ENCODE measurements at places on chromosomes 13 and 19. TPM values are rescaled to one million over a fixed set of nuclear protein-coding genes. Genes with fewer than 3 reads are reported as not detected.

Gene ZNF154
- 0.73 TPM for total RNA-seq

DNA sequence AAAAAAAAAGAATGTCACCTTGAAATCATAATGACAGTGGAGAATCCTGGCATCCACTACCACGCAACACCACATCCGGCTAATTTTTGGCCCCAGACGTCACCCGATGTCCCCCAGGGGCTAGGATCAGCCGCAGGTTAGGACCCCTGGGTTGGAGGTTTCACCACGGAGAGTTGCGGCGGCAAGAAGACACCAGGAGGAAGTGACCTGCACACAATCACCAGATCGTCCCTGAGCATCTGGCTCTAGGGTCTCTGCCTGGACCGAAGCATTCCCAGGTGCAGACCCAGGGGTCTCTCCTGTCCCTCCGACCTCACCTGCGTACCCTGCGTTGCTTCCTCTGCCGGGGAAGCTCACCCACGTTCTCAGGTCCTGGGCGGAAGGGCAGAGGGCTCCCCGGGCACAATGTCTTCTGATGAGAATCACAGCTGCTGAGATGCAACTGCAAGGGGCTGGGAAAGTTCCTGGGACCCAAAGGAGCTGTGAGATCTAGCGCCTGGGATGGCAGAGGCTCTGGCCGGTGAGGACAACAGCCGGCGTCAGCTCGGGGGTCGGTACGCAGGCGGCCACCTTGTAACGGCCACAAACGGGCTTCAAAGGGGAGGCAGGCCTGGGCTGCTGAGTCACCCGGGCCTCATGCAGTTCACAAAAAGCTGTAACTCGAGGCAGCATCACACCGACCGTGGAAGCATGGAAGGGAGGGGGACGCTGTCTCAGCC, 111.2 kb downstream of the GADD45B start:
- ATAC-seq: no peak

- ATAC-seq: no peak
Observed at GRCh38 chr19:4134351-4134750, 10.4 kb upstream of the MAP2K2 start.

DNA sequence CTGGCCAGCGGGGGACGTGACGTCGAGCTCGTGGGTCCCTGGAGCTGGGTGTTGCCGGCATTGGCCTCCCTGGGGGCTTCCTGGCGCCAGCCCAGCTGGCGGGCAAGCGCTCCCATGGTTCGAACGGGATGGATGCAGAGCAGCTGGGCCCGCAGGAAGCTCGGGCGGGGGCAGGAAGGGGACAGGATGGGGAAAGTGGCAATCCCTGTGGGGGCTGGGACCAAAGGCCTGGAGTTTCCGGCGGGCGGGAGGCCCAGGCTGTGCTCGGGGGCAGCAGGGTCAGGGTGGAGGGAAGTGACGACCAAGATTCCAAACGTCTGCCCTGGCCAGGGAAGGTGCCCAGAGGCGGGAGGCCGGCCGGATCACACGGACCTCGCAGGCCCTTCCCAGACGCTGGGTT, 19.3 kb downstream of the PALM start:
- peak; percentile 68 for ATAC-seq

GRCh38 chr13:26600343-26600742, 42.9 kb downstream of the WASF3 start:
- ATAC-seq: no peak

Data from motor neuron (in vitro differentiated cells).